NCI-H2029 (cell line): ENCODE measurements at places on chromosomes 7 and 10.

DNA sequence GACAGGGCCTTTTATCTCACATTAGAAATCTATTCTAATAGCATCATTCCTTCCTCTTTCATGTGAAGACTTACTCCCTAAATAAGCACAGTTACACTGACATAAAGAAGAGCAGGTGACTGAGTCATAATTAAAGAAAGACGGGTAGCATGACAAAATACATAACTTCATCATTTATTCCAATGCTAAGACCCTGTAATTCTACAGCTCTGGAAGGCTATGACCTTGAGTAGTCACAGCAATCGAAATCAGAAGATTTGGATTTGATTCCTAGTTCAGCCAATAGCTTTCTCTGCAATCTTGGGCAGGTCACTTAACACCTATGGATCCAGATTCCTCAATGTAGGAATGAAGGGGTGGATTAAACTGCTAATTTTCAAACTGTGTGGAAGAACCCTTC lies 42.7 kb downstream of the KDM7A start:
- no peak for DNase-seq

- peak; percentile 91 for DNase-seq
Observed at GRCh38 chr7:98400542-98401340, at the start of gene BAIAP2L1. Gene BAIAP2L1 (minus strand): TSS chr7:98401090. CDS start chr7:98400852, 238 bp downstream.

DNA sequence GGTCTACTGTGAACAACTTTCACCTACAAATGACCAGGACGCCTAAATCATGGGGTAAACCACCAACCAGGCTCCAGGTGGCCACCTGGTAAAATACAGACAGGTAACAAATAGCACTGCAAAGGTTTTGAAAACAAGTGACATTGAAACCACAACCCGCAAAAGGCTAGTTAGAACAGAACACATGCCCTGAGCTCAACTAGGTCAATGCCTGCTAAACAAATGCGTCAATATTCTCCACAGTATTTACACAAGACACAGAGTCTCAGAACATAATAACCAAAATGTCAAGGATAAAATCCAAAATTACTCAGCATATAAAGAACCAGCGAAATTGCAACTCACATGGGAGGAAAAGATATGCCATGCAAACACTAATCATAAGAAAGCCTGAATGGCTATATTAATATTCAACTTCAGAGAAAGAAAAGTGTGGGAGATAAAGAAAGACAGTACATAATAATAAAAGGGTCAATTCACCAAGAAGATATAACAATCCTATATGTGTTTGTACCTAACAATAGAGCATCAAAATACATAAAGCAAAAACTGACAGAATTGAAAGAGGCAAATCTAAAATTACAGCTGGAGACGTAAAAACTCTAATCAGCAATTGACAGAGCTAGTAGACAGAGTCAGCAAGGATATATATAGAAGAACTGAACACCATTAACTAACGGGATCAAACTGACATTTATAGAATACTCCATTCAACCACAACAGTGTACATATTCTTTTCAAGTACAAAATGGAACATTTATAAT lies 47.6 kb downstream of the SMURF1 start:
- DNase-seq, result peak; percentile 26

DNA sequence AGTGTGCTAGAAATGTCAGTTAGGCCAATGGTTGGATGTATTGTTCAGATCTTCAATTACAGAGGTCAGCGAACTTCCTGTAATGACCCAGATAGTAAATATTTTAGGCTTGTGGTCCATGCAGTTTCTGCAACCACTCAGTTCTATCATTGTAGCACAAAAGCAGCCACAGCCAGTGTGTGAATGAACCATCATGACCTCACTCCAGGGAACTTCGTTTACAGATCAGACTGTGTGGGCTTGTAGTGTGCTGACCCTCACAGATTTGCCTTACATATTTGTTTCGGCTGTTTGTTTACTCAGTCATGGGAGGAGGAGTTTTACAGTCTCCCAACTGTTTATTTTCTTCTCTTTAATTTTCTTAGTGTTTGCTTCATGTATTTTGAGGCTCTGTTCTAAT lies 55.4 kb downstream of the LANCL2 start:
- no peak for DNase-seq

DNA sequence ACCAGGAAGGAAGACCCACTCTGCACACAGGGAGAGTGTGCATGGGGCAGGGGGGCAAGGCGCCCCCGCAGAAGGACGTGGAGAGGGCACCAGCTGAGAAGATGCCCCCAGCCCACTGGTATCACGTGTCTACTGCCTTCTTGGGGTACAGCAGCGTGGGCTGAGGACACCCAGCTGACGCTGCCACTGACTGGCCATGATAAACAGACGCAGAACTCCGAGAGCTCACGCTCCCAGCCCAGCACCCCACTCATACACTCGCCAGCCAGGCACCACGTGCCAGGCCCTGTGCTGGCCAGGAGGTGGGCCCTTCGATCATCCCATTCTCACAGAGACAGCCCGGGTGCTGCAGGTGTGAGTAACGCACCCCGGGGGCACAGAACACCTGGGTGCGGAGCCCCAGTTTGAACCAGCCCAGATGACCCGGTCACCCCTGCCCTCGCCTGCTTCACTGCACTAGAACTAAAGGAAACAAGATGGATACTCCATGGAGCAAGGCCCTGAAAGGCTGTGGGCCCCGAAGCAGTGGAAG lies 199.8 kb downstream of the MAD1L1 start:
- DNase-seq, result no peak

- DNase-seq, result no peak
Observed at GRCh38 chr7:2918406-2918805, 74.3 kb upstream of the GNA12 start.

DNA sequence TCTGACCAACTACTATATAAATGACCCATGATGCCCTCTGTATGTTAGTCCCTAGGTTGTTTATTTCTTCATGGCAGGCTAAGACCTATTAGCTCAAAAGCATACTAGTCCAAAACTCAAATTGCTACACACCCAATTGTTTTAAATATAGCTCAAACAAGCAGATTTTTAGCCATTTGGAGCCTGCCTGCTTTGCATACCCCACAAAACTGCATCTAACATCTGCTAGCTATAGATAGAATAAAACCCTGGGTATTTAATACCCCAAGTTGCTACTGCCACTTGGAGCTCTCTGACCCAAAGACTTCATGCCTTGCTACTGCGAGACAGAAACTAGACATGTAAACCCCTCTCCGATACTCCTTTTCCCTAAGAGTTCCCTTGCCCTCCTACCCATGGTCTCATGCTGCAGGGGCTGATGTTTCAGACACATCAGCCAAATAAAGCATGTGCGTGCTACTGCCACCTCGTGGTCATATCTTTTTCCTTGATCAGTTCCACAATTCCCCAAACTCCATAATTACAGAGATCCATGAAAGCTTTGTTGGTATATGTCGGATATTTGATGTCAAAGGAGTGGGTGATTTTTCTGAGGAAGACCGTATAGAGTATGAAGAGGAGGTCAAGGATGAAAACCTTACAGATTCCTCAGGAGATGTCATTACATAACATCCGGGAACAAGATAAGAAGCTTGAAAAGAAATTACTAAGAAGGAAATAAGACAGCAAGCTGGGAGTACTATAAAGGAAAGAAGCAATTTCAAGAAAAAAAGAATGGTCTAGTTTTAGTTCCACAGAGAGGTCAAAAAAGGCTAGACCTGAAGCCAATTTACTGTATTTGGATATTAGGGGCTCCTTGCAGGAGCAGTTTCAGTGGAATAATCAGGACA lies 386.6 kb downstream of the SH2D4B start:
- no peak for DNase-seq

GRCh38 chr7:27196287-27196767 lies 3.6 kb downstream of the HOXA13 start:
- peak; percentile 53 for DNase-seq

GRCh38 chr7:3950249-3950648 lies 649.2 kb downstream of the SDK1 start:
- DNase-seq, result no peak

GRCh38 chr10:16256336-16256735 lies 180.5 kb upstream of the PTER start:
- no peak for DNase-seq

- DNase-seq, result no peak
Observed at GRCh38 chr10:105605918-105606317, 964.8 kb downstream of the SORCS3 start.

- no peak for DNase-seq
Observed at GRCh38 chr7:28688651-28689050, 269.5 kb downstream of the TRIL start.

- no peak for DNase-seq
Observed at GRCh38 chr10:27568196-27569175, 64.4 kb downstream of the RAB18 start.

DNA sequence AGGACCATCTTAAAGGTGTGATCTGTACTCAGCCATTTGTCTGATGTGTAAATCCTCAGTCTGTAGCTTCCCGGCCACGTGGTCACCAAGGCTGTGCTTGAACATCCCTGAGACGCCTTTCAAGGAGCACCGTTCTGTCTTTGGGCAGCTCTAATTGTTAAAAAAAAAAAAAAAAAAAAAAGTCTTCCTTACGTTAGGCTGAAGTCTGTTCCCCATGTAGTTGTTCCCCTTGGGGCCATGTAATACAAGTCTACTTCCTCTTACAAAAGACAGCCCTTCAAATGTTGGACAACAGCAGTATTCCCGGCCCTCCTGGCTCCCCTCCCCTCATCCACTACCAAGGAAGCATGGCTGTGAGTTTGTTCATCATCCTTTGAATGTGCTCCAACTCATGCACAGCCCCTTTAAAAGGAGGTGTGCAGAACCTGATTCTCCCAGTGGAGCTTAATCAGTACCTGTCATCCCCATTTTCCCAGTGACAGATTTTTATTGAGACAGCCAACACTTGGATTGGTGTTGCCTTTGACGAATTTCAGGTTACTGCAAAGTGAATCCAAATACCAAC lies 392.2 kb upstream of the GALNT17 start:
- no peak for DNase-seq

- DNase-seq, result no peak
Observed at GRCh38 chr7:66518151-66518691, 110.5 kb upstream of the KCTD7 start.

- DNase-seq, result no peak
Observed at GRCh38 chr7:141436575-141437075, 114.6 kb upstream of the AGK start.

DNA sequence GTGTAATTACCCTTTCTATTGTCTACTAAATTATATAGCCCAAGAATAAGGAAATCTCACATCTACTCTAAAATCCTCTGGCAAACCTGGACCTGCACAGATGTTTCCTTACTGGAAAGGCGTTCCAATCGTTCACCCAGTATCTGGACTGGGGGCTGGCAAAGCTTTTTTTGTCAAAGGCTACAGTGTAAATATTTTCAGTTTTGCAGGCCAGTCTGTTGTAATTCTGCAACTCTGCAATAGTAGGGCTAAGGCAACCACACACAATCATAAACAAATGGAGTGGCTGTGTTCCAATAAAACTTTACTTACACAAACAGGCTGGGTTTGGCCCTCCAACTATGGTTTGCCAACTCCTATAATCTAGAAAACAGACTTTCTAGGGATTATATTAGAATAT lies 56.2 kb downstream of the GLI3 start:
- no peak for DNase-seq

DNA sequence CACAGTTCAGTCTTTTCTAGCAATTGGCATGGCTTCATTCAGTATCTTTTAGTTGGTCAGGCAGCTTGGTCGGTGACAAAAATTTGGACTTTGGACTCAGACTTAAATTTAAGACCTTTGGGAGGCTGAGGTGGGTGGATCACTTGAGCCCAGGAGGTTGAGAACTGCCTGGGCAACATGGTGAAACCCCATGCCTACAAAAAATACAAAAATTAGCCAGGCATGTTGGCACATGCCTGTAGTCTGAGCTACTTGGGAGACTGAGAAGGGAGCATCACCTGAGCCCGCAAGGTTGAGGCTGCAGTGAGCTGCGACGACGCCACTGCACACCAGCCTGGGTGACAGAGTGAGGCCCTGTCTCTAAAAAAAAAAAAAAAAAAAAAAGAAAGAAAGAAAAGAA lies 19.5 kb upstream of the ITPRID1 start:
- no peak for DNase-seq

DNA sequence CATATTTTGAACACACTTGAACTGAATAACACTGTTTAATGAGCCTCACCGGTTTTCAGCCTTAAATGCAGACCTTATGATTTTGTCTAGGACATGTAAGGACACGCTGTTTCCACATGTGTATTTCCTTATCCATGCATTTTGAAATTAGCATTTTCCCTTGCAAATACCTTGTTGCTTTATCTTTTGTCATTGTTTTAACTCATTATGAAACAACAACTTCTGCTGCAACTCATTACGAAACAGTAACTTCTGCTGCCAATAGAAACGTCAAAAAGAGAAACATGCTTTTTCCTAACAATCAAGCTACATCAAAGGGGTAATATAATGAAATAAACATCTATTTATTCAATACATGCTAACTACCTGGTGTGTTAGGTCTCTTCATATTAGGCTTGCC lies 322.0 kb downstream of the AGMO start:
- no peak for DNase-seq

DNA sequence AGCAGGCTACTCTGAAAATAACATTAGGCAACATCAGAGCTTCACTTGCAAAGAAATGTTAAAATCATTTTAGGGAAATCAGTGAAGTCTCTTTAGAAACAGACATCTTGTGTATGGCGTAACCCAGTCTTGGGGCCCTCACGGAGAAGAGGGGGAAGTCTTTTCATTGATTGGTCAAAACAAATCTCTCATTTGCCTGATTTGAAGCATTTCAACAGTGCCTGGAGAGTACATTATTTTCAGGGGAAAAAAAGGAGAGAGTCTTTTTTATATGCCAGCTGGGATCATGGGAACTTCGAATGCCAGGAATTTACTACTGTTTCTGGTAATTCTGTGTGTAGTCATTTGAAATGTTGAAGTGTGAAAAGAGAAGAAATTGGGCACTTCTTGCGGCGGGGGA lies 471.4 kb downstream of the PLXDC2 start:
- DNase-seq, result no peak

- no peak for DNase-seq
Observed at GRCh38 chr7:143399642-143400041, 9.0 kb downstream of the EPHA1 start.

- DNase-seq, result no peak
Observed at GRCh38 chr10:131681122-131681521, 219.7 kb upstream of the PPP2R2D start.

DNA sequence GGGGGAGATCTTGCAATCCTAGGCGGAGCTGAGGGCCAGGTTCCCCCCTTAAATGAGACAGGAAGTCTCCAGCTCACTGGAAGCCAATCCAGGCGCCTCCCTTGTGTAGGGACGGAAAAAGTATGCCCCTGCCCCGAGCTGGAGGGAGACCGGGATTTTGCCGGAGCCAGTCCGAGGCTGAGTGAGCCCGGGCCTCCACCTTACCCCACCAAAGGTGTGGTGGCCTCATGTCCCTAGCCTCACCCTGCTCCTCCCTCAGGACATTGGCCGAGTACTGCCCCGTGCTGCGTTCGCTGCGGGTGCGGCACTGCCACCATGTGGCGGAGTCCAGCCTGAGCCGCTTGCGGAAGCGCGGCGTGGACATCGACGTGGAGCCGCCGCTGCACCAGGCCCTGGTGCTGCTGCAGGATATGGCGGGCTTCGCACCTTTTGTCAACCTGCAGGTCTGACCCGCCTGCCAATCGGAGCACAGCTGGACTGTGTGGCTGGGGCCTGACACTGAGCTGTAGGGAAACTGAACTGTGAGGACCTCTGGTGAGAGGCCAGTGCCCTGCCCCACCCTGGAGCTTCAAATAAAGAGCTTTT lies 2.0 kb downstream of the FBXL15 start:
- DNase-seq, result peak; percentile 20

GRCh38 chr7:94245500-94245899 lies 149.2 kb upstream of the COL1A2 start:
- no peak for DNase-seq

GRCh38 chr7:152333134-152333533 lies 102.7 kb downstream of the KMT2C start:
- no peak for DNase-seq

GRCh38 chr7:128124786-128125185 lies 93.5 kb upstream of the LRRC4 start:
- DNase-seq, result no peak

GRCh38 chr10:111879969-111880368 lies 303.6 kb downstream of the GPAM start:
- no peak for DNase-seq
